ENCODE measurements at places on chromosomes 16 and 17.
A peak's percentile ranks its signal among the peaks of the same experiment; 100 is the strongest.

GRCh38 chr17:8941520-8941919 is 24.0 kb downstream of the PIK3R5 start:
- no peak overlapping the region for H3K4me3 ChIP-seq
- no peak overlapping the region for H3K27ac ChIP-seq
- H3K4me1 ChIP-seq = peaks cover 3% of the 10 kb centered on the region
- no peak for DNase-seq
- no peaks in the 10 kb centered on the region for H3K36me3 ChIP-seq
- H3K27me3 ChIP-seq = peaks cover 13% of the 10 kb centered on the region

DNA sequence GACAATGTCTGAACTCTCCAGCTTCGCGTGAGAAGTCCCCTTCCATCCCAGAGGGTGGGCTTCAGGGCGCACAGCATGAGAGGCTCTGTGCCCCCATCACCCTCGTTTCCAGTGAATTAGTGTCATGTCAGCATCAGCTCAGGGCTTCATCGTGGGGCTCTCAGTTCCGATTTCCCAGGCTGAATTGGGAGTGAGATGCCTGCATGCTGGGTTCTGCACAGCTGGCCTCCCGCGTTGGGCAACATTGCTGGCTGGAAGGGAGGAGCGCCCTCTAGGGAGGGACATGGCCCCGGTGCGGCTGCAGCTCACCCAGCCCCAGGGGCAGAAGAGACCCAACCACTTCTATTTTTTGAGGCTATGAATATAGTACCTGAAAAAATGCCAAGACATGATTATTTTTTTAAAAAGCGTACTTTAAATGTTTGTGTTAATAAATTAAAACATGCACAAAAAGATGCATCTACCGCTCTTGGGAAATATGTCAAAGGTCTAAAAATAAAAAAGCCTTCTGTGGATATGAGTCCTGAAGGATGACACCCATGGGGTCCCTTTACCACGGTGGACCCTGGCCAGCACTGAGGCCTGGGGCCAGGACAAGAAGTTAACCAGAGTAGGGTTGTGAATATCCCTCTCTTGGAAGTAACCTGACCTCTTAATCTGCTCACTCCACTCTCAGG is 10.5 kb upstream of the ITGAD start:
- DNase-seq = peak; percentile 66
- no peak overlapping the region for H3K27ac ChIP-seq
- no peaks in the 10 kb centered on the region for H3K36me3 ChIP-seq
- H3K27me3 ChIP-seq = peaks cover 28% of the 10 kb centered on the region
- peaks cover 6% of the 10 kb centered on the region for H3K4me1 ChIP-seq

GRCh38 chr17:13087802-13088201 is 70.0 kb upstream of the ELAC2 start:
- H3K27me3 ChIP-seq = no peaks in the 10 kb centered on the region
- H3K27ac ChIP-seq = no peak overlapping the region
- no peaks in the 10 kb centered on the region for H3K36me3 ChIP-seq
- no peaks in the 10 kb centered on the region for H3K4me1 ChIP-seq
- H3K4me3 ChIP-seq = no peak overlapping the region
- DNase-seq = no peak

DNA sequence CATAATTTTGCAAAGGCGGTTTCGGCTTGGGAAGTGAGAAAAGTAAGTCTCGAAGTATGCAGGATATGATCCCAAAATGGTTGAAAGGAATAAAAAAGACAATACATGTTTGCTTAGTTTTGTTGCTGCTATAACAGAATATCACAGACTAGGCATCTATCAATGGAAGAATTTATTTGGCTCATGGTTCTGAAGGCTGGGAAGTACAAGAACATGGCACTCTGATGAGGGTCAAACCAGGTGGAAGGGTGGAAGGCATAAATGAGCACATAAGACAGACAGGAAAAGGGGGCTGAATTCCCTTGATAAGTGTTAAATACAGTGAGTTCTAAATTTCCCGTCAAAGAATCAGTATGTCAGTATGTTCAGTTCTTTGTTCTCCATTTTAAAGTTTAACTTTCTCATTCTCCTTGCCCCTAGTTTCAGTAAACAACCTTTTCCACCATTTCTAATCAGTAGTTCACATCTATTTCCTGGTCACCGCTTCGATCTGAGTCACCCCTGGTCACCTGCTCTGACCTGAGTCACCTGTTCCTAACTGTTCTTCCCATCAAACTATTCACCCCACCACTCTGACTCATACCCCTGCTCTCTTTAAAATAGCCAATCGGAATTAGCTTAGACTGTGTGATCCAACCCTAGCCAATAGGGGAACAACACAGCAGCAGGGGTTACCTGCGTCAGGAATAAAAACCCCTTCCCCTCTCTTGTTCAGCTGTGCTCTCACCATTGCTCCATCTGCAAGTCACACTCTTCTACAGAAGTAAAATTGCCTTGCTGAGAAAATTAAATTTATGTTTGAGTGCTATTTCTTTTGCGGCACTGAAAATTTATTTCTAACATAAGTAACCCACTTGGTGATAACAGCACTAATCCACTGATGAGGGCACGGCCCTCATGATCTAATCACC is 240.8 kb downstream of the STX8 start:
- H3K4me3 ChIP-seq = no peak overlapping the region
- peaks cover 13% of the 10 kb centered on the region for H3K36me3 ChIP-seq
- peaks cover 41% of the 10 kb centered on the region for H3K4me1 ChIP-seq
- H3K27ac ChIP-seq = no peak overlapping the region

- H3K27ac ChIP-seq = no peak overlapping the region
- H3K27me3 ChIP-seq = peaks cover under 1% of the 10 kb centered on the region
- peaks cover 52% of the 10 kb centered on the region for H3K4me1 ChIP-seq
- no peak for DNase-seq
- peak overlapping the region; percentile 14 for H3K4me3 ChIP-seq
- H3K36me3 ChIP-seq = no peaks in the 10 kb centered on the region
Observed at GRCh38 chr16:54177052-54177861, 109.3 kb downstream of the IRX3 start.

DNA sequence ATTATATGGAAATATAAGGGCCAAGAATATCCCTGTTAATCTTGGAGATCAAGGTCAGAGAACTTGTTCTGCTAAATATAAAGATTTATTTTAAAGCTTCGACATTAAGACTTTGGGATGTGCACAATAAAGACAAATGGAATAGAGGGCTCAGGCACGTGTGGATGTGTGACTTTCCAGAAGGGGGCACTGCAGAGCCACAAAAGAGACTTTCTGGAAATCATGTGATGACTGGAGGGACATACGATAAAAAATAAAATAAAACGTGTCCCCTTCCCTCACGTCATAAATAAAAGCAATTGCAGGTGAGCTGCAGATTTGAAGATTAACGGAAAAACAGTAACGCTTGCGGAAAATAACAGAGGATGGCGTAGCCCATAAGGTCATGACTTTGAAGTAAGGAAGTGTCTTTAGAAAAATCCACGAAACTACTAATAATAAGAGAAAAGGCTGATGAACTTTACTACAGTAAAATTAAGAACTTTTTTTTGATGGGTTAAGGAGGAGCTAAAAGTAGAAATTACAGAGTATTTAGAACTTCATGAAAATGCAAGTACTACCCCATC is 9.4 kb upstream of the ENGASE start:
- no peaks in the 10 kb centered on the region for H3K4me1 ChIP-seq
- H3K27me3 ChIP-seq = peaks cover 4% of the 10 kb centered on the region
- H3K27ac ChIP-seq = no peak overlapping the region
- no peak overlapping the region for H3K4me3 ChIP-seq

GRCh38 chr17:45246861-45247428 is 14.9 kb downstream of the SPATA32 start:
- peak; percentile 65 for DNase-seq
- H3K4me1 ChIP-seq = peaks cover 23% of the 10 kb centered on the region
- peak overlapping the region; percentile 94 for H3K4me3 ChIP-seq
- no peaks in the 10 kb centered on the region for H3K36me3 ChIP-seq
- peaks cover 40% of the 10 kb centered on the region for H3K27me3 ChIP-seq

GRCh38 chr17:67532326-67532871 is 155.3 kb downstream of the PITPNC1 start:
- peaks cover 44% of the 10 kb centered on the region for H3K4me1 ChIP-seq
- DNase-seq = no peak
- H3K27me3 ChIP-seq = no peaks in the 10 kb centered on the region
- H3K4me3 ChIP-seq = no peak overlapping the region

DNA sequence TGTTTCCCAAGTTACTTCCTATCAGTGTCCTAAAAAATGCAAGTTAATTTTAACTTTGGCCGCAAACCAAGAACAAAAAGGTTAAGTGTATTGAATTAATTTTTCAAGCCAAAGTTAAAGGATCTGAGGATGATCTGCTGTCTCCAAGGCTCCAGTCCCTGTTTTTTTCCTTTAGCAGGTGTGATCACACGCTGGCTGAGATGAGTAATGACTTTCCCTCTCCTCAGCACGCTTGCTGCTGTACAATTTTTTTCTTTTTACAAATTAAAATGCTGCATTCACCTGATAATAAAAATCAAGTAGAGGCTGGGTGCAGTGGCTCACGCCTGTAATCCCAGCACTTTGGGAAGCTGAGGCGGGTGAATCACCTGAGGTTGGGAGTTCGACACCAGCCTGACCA is 3.9 kb upstream of the TNFSF12 start:
- no peak overlapping the region for H3K27ac ChIP-seq
- DNase-seq = no peak
- no peaks in the 10 kb centered on the region for H3K36me3 ChIP-seq

GRCh38 chr16:61014869-61015268 is 1021.4 kb downstream of the CDH8 start:
- no peak for DNase-seq
- H3K36me3 ChIP-seq = no peaks in the 10 kb centered on the region

GRCh38 chr16:1150511-1150982 is 2.4 kb upstream of the CACNA1H start:
- H3K4me1 ChIP-seq = no peaks in the 10 kb centered on the region
- H3K36me3 ChIP-seq = no peaks in the 10 kb centered on the region
- DNase-seq = no peak
- no peak overlapping the region for H3K27ac ChIP-seq

DNA sequence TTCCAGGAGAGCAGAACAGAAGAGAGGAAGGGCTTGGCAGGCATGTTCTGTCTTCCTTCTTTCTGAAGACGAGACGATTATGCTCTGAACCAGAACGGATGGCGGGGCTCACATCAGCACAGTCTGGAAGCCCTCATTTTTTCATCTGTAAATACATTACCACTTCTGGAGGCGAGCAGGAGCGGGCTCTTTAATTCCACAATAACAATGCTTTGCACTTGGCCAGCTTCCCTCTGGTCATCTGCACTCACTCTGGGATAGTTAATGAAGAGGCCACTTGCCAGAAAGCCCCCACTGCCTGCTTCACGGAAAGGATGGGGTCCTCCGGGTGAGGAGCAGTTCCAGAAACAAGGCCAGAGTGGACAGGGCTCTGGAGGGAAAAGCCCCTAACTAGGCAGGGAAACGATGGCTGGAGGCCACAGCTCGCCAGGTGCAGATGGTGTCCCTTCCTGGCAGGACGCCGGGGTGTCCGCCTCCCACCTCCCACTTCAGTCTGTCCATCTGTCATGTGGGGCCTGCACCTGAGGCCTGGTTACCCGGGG is 13.1 kb upstream of the BCAR1 start:
- H3K36me3 ChIP-seq = no peaks in the 10 kb centered on the region
- no peaks in the 10 kb centered on the region for H3K27me3 ChIP-seq
- H3K27ac ChIP-seq = peak overlapping the region; percentile 28
- peak overlapping the region; percentile 91 for H3K4me3 ChIP-seq
- DNase-seq = no peak

- H3K27ac ChIP-seq = no peak overlapping the region
- peaks cover 89% of the 10 kb centered on the region for H3K27me3 ChIP-seq
- H3K4me3 ChIP-seq = no peak overlapping the region
- peaks cover 25% of the 10 kb centered on the region for H3K4me1 ChIP-seq
- no peak for DNase-seq
Observed at GRCh38 chr17:49998836-49999511, 4.0 kb upstream of the DLX3 start.

All from neural crest cell (in vitro differentiated cells).